GM12864 (cell line): ENCODE measurements at places on chromosomes 13 and 19.

- no peak for DNase-seq
Measured at GRCh38 chr13:44307844-44308243, 65.8 kb upstream of the SERP2 start.

GRCh38 chr19:53826876-53827275, 2.8 kb upstream of the NLRP12 start:
- no peak for DNase-seq

DNA sequence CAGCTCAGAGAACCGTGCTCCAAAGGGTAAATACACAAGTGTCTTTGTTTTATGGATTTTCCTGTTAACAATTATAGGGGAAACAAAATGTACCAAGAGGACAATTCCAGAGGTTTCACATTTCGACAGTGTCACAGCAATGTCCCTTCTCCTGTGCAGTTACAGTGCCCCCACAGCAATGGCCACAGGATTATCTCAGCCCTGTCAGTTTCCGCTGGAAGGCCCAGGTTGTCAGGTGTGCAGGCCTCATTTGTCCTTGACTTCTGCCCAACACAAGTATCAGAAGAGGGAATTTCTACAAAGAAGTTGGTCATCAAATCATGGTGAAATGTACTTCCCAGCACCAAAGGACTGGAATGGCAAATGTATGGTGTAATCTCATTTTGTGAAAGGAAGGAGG, 11.2 kb upstream of the N4BP2L2 start:
- DNase-seq: no peak

DNA sequence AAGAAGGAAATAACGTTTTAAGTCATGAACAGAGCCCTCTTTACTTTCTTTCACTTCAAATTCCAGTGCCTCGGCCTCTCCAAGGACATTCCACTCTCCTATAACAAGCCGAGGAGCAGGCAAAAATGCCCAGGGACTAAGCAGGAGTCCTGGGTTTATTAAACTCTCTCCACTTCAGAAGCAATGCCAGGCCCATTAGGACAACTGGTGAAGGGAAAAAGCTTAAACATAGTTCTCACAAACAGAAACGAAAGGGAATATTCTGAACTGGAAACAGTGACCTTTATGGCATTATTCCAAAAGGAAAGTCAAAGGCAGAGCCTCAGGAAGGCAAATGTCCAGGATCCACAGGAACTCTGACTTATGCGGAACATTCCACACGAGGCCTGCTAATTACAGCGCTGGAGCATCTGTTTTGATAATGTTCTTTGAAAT, 30.9 kb upstream of the MED4 start:
- DNase-seq: no peak

- DNase-seq: no peak
Measured at GRCh38 chr19:46469541-46470185, 1.7 kb downstream of the PNMA8A start.

DNA sequence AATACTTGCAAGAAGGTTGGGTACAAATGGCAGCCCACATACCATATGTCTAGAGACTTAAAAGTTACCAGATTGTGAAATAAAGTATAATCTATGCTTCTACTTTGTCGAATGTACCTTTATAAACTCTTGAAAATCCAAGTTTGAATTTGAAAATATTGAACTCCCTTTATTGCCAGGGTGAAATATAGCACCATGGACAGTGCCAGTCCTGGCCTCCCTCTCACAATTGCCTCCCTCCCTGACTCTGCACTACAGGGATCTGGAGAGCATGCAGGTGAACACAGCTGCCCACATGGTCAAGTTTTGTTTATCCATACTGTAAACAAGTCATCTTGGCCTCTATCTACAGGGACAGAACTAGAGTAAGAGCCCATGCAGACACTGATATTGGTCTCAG, 394.1 kb upstream of the SLITRK6 start:
- DNase-seq: no peak

GRCh38 chr19:51311351-51312257, at the start of gene IGLON5:
IGLON5 (plus strand) TSS chr19:51311644; CDS start chr19:51311848, 204 bp downstream.
- DNase-seq: no peak

- no peak for DNase-seq
Measured at GRCh38 chr19:47005873-47006272, 13.8 kb upstream of the NPAS1 start.

DNA sequence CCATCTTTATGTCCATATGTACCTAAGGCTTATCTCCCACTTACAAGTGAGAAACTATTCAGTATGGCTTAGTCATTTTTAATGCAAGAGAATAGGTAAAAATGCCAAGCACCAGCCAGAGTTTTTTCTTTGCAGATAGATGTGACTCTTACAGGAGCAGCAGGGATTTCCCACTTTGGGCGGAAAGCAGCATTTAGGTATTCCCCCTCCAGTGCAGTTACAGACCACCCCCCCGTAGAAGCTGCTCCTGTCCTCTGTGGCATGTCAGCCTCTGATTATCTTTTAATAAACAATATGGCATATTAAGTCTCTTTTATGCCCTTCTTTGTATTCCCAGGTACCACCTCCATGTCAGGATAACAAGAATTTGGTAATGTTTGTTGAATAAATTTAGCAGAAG, 24.7 kb upstream of the USPL1 start:
- no peak for DNase-seq

DNA sequence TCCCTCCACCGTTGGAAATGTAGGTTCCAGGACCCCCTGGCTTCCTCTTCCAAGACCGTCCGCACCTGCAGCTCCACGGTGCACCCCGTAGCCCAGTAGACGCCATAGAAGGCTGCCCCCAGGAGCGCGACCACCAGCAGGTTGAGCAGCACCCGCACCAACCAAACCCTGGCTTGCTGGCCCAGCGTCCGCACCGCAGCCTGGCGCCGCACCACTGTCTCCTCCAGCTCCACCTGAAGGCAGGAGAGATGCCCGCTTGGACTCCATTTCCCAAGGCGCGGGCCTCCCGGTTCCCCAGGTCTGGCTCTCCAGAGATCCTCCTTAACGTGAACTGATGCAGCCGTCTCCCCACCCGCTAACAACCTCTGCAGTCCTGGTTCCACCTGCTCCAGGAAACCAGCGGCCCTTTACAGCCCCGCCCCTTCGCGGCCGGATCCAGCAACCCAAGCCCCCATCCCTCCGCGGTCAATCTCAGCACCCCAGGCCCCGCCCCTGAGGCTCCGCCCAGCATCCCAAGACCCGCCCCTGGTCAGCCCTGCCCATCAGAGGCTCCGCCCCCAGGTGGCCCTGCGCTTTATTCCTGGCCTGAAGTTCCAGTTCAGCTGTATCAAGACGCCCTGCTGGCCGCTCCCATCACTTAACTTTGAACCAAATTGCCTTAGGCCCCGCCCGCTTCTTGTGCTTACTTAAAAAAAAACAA, 5.0 kb upstream of the LENG1 start:
- no peak for DNase-seq

DNA sequence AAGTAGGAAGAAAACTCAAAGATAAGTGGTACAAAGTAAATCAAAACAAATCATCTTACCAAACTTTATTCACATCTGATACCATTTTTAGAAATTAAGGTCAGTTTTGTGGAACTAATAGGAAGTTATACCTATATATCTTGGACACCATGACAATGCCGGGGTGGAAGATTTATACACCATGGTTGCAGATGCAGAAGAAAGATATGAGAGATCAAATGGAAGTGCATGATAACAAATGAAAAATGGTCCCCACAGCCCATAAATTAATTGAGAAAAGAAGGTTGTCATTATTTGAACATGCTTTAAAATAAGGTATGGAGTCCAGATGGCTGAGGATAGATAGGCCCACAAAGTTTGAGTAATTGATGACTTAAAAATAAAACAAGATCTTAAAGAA, 276.8 kb downstream of the TSHZ3 start:
- DNase-seq: no peak

GRCh38 chr13:85282876-85283275, 516.3 kb downstream of the SLITRK6 start:
- DNase-seq: no peak

DNA sequence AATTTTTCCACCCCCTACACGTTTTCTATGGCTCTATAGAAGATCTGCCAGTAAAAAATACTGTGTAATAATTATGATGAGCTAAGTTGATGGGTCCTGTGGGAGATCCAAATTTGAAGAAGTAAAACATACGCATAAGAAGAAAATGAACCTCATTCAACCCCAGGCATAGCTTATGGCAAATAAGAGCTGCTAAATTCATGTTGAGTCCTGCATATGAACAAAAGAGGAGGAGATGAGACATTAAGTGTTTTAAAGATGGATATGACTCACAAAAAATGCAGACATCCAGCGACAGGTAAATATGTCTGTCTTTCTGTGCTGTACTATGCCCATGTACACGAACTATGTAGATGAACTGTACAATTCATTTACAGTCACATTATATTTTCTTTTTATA, 101.9 kb downstream of the LIG4 start:
- no peak for DNase-seq

DNA sequence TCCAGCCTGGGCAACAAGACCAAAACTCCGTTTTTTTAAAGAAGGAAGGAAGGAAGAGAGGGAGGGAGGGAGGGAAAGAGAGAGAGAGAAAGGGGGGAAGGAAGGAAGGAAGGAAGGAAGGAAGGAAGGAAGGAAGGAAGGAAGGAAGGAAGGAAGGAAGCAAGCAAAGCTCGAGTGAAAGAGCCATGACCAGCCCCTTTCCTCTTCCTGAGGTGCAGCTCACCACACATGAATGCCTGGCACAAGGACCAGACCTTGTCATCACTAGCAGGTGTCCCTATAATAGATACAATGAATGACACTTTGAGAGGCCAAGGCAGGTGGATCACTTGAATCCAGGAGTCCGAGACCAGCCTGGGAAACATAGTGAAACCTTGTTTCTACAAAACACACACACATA, 31.0 kb downstream of the SPRY2 start:
- no peak for DNase-seq

GRCh38 chr13:45737571-45738017, 35.5 kb downstream of the CBY2 start:
- no peak for DNase-seq

GRCh38 chr19:49684251-49684982, 5.0 kb upstream of the ADM5 start:
- DNase-seq: no peak

DNA sequence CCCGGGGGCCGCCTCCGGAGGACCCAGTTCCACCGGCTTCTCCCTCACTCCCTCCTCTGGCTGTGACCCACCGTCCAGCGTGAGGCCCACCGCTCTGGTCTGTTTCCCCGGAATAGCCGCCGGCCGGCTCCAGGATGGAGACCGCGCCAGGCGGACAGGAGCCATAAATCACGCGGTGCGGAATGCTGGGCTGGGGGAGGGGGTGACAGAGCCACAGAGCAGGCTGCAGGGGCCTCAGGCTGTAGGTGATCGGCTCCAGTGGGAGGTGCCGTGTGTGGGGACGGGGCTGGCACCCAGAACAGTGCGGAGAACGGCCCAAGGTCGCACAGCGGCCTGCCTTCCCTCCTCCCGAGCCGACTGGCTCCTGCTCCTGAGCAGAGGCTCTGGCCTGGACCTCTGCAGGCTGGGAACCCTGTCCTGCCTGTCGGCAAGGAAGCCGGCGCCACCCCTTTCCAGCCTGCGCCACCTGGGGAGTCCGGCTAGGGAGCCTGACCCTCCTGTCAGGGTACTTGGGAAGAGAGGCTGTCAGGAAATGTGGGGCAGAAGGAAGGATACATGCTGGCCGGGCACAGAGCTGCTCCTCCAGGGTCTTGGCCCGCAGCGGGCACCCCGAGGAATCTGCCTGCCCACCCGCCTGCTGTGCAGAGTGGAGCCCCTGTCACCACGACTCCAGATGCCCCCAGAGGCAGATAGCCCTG, 8.3 kb downstream of the PIAS4 start:
- DNase-seq: no peak

- no peak for DNase-seq
Measured at GRCh38 chr13:35838356-35838755, 292.8 kb downstream of the DCLK1 start.

DNA sequence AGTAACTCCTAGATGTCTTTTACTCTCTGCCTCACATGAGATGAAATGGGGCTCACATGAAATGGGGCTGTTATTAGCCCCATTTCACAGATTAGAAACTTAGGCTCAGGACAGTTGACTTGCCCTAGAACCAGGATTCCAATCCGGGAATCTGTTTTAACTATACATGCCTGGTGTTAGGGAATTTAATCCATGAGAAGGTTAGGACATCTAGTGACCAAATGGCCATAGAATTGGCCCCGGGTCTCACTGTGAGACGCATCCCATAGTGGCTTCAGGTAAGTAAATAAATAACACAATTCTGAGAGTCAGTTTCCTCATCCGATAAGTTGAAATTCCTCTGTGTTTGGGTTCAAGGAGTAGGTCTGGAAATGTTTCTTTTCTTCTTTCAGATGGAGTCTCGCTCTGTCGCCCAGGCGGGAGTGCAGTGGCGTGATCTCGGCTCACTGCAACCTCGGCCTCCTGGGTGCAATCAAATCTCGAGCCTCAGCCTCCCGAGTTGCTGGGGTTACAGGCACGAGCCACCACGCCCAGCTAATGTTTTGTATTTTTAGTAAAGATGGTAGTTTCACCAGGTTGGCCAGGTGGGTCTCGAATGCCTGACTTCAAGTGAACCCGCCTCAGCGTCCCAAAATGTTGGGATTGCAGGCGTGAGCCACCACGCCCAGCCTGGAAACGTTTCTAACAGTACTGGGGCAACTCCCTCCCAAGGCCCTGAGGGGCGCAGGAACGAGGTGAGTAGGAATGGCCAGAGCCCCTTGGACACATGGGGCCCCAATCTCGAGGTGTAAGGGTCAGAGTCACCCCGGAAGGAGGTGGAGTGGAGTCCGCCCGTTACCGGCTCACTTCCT, 1.2 kb upstream of the ZNF574 start:
- DNase-seq: no peak

GRCh38 chr13:76292726-76293125, 593.5 kb downstream of the KCTD12 start:
- DNase-seq: no peak

DNA sequence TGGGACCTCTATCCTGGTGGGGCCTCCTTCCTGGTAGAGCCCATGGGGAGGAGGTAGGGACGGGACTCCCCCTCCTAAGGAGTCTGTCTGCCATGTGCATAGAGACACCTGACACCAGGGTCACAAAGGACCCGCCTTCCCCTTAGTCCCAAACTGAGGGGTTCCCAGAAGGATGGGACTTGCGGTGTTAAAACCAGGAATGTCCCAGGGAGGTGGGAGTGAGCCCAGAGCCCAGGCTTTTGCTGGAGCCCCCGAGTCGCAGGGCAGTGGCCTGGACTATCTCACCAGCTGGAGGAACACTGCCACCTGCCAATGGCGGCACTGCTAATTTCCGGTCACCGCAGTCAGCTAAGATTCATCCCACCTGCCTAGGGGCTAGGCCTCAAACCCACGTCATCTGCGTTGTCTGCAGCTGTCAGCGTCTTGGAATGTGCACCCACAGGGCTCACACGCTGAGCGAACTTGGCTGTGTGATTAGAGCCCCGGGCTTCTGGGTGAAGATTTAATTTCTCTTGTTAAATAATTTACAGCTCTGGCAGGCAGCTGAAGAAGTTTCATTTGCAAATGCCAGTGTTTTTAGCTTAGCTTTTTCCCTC, 31.9 kb upstream of the ATP11A start:
- DNase-seq: no peak
